ENCODE measurements at places on chromosomes 6 and 20.

DNA sequence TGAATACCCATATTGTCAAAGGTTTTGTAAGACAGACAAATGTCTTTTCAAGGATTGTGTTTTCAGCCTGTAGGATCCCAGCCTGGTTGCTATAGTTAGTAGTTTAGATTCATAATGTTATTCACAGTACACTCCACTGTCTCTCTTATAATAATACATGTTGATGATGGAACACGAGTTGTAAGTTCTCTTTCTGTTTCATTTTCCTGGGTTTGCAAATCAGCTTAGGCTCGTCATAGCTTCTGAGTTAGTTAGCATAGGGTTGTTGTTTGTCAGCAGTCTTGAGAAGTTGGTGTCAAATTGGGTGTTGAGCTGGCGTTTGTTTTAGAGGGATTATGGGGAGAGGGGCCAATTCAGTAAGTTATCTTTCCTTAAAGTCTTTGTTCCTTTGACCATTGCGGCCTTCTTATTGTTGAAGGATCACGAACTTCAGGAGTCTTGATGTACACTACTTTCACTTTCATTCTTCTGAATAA lies 45.8 kb downstream of the QKI start:
- peak; percentile 75 for DNase-seq

DNA sequence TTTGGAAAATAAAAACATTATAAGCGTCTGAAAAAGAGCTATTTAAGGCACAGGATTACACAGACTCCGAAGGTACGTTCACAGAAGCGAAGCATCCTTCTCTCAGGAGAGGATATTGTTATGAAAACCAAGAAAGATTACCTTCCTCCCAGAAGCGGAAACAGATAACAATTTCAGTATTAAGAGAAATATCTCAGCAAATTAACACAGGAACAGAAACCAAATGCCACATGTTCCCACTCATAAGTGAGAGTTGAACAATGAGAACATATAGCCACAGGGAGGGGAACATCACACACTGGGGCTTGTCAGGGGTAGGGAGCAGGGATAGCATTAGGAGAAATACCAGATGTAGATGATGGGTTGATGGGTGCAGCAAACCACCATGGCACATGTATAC lies 109.7 kb downstream of the CDK19 start:
- DNase-seq: no peak

GRCh38 chr20:54051068-54051467 lies 19.3 kb downstream of the BCAS1 start:
- DNase-seq: no peak

DNA sequence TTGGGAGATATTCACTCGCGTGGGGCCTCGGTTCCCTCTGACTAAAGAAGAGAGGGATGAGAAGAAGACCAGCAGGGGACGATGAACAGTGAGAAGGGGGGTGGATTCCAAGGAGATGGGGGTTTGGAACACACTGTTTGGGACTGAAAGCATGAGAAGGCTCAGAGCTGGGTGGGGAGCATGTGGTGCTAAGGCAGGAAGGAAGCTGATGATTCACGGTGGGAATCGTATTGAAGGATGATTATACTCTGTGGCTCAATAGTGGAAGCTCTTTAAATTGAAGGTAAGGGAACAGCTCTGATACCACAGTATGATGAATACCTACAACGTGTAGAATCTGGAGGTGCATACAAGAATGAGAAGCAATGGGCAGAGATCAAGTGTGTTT lies 117.5 kb upstream of the KCNK16 start:
- DNase-seq: peak; percentile 57

GRCh38 chr20:62020935-62021701 lies 44.6 kb downstream of the TAF4 start:
- peak; percentile 64 for DNase-seq

DNA sequence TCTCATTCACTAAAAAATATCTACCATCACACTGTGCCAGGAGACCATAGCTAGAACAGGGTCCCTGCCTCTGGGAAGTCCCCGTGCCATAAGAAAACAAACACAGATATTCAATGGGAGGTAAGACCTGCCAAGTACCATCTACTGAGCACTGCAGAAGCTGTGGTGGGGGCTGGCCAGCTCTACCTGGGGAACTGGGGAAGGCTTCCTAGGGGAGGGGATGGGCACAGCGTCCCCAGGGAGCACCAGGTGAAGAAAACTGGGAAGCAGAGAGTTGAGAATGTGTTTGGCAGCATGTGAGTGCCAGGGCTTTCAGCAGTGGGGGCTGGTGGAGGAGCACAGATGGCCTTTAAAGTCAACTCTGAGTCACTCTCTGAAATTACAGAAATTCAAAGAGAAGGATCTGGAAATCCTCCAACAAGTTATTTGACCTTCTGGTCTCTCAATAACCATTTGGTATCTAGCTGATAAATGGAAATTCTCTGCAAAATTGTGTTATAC lies 85.2 kb downstream of the SHLD1 start:
- DNase-seq: peak; percentile 74

DNA sequence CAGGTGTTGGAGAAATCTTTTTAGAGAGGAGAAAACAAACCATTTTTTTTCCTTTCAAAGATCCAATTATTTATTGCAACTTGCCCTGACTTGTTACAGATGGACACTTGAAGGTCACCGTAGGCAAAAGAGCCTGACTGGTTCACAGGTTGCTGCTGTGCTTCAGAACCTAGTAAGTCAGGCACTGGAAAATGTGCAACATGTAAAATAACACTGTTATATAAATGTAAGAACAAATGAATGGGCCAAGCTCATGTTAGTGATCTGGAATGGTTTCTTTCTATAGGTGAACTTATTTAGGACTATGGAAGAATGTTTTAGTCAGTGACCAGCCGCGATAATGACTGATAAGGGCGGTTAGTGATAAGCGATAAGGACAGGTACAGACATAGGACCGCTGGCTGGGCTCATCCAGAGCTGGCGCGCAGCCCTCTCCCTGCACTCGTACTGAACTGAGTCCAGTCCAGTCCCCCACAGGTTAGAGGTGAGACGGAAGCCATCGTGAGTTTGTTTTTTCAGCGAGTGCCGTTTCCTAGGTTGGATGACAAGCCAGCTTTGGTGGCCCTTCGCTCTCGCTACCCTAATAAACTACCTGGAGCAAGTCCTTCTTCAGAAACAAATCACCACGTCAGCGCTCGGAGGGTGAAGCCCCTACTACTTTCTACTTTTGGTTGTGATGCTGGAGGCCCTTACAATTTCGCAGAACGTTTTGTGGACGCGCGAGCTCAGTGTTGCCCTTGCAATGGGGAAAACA lies 94.4 kb upstream of the PRDM1 start:
- no peak for DNase-seq

- no peak for DNase-seq
Observed at GRCh38 chr6:155894262-155894661, 438.6 kb upstream of the NOX3 start.

DNA sequence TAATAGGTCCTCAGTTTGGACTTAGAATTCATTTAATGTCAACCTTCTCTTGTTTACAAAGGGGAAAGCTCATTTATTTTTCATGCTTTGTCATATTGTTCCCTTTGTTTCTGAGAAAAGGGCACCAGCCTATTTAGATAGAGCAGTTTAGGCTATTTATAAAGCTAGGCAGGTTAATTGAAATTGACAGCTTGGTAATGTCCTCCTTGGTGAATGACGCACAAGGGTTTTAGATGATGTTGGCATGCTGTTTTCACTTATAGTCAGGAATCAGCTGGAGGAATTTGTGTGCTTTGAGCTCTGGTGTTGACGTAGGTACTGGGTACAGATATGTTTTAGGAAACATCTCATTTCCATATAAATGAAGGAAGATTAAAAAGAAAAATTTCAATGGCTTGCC lies 45.2 kb downstream of the BCKDHB start:
- no peak for DNase-seq

DNA sequence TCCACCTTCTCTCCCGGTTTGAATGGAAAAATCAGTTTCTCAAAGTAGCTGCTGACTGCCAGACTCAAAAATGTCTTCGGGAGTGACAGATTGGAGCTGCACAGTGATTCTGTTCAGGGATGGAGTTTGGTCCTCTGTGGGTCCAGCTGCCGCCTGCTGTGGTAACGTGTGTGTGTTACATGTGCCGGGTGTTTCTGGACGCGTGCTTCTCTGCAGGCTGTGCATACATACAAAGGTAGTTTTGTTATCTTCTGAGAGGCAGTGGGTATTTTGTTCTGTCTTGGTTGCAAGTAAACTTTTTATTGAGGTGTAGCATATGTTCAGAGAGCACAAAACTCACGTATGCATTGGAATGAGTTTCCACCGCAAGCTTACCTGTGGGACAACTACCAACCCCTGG lies 41.3 kb upstream of the NAA20 start:
- DNase-seq: peak; percentile 46

DNA sequence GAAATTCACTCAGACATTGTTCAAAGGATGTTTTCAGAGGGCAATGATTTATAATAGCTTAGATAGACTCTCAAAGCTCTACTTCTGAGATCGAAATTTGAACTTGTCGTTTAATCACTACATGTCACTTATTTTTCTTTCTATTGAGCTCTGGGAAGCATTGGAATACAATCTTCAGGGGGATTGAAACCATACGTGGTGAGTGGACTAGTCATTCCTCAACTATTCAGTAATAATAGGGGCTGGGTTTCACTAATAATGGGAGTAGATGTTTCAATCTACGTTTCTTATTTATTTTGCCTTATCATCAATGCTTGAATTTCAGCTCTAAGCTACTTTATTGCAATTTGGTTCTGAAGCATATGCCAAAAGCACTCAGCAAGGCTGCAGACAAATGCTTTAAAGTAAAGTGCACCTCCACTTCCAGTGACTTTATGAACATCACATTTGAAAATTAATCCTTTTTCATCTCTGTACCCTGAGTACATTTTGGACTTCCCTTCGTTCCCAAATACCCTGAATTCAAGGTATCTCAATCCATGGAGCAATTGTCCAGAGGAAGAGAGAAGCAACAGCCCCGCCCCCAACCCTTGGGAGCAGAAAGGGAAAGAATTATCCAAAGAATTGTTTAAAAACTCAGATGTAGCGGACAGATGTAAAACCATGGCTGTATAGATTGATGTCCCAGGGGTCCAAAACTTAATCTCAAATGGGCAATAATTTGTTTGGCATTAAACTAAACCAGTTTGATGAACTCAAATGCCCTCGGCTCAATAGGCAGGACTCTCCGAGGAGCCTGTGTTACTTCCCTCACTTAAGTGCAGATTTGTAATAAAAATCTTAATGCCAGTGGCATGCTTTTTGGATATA lies 68.1 kb downstream of the HFE start:
- DNase-seq: peak; percentile 24

GRCh38 chr6:25009393-25009710 lies 73.6 kb upstream of the RIPOR2 start:
- no peak for DNase-seq

DNA sequence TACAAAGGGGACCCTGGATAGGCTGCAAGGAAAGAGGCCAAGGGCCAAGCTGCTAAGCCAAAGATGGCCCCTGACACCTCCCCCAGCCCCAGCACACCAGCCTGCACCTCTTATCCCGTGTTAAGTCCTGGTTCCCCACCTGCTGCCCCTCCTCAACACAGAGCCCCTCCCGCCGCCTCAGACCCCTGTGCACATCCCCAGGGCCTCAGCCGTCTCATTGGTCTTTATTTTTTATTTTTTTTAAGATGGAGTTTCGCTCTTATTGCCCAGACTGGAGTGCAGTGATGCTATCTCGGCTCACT lies 37.1 kb upstream of the MDFI start:
- no peak for DNase-seq

DNA sequence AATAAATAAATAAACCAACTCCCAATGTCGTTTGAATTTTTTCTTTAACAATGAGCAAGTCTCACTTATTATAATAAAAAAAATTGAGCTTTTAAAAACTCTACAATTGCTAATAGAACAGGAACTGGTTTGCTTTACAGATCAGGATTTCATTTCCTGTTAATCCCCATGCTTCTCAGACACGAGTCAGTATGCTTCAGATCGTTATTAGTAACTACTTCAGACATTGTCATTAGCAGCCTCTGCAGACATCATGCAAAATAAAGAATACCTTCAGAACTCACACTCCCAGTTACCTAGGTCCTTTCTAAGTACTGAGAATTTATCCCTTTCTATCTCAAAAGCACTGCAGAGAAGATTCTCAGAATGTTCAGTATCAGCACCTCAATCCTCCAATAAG lies 10.0 kb upstream of the FAM210B start:
- no peak for DNase-seq

DNA sequence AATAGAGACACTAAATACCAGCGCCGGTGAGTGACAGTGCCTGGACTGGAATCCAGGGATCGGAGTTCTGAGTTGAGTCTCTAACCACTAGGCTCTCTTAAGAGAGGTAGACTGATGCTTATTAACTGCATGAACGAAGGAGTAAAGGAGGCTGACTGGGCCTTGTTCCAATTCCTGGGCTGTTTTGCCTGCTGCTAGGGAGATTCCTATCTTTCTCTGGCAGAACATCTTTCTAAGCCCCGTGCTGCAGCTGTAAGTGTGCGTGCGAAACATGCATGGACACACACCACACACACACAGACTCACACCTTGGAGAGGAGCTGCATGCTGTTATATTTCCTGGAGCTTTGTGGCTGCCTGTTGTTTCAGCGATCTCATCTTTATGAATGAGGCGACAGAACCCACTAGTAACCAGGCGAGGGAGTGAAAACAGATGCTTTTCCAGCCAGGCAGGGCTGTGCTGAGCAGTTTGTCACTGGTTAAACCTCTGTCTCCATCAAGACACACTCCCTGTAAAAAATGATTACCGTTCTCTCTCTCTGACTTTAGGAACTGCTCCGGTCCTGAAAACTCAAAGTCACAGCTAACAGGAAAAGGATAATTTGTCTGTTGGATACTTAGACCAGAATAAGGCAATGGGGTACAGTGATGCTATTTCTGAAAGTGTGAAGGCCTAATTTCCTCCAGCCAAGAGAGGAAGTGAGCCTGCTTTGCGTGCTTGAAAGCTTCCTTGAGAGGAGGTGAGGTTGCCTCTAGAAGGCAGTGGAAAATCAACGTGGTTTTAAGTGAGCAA lies 157.4 kb upstream of the ZNF217 start:
- DNase-seq: peak; percentile 75

- no peak for DNase-seq
Observed at GRCh38 chr6:145587334-145587733, 148.0 kb downstream of the EPM2A start.

DNA sequence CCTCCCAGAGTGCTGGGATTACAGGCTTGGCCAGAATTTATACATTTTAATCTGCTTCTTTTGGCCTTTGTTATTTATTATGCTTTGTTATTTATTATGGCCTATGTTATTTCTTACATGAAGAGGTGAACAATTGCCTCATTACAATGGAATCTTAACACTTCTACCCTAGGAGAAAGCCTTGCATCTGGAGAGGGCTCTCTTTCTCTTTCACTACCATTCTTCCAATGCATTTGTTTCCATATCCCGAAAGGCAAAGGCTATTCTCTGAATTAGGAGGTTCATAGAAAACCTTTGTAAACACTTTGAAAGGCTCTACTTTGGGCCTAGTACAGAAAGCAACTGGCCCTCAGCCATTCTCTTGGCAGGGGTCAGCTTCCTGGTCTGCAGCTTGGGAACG lies 19.9 kb upstream of the DEK start:
- DNase-seq: no peak

- peak; percentile 98 for DNase-seq
Observed at GRCh38 chr6:71478834-71479541, 190.4 kb downstream of the OGFRL1 start.
